Common myeloid progenitor, CD34-positive (primary cell): ENCODE measurements at places on chromosomes 7 and 10.
A peak's percentile ranks its signal among the peaks of the same experiment; 100 is the strongest.

DNA sequence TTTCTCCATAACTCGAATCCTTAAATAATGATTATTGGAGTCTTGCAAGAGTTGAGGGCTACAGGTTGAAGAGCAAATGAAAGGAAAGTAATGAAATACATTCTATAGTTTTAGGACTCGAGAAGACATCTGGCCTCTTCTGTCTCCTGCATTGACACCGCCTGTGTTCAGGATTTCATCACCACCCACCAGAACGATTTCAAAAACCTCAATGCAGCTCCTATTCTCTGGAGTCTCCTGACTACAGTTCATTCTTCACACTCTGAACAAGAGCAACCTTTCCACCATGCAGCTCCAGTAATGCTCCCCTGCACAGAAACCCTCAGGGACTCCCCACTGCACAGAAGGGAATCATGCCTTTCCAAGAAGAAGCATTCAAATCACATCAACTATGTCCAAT lies 5.5 kb downstream of the IL15RA start:
- no peak for DNase-seq

DNA sequence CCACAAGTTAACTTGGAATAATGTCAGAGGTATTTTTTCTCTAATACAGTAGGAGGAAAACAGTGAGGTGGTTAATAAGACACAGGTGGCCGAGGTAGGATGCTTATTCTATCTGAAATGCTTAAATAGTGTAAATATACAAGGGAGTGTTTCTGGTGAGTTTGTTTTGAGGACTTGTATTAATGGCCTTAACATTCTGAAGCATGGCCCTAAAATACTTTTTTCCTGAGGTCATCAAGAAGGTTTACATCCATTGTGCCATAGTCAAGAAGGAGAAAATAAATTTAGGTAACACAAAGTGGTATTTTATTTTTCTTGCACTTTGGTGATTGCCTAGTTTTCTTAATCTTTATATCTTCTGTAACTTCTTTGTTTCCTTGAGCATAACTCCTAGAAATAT lies 18.8 kb downstream of the GNAI1 start:
- DNase-seq, result no peak

DNA sequence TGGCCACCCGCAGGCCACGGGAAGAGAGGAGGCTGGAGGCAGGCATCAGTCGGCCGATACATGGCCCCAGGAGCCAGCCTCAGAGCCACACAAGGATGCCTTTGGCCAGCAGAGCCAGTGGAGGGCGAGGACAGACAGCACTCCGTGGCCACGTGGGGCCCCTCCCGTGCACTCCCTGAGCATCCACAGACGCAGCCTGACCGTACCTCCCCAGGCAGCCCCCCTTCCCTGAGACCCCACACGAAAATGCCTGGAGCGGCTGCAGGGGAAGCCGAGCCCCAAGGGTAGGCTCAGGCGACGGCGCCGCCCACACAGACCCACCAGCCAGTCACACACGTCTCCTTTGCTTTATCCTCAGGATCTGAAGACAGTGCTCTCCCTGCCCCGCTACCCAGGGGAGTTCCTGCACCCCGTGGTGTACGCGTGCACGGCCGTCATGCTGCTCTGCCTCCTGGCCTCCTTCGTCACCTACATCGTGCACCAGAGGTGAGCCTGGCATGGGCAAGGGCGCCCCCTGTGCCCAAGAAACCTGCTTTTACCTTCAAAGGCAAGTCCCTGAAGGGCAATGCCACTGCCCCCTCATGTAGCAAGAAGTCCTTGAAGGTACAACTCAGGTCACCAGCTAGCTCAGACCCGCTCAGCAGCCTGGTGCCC lies 9.0 kb downstream of the ADGRA1 start:
- peak; percentile 9 for DNase-seq

DNA sequence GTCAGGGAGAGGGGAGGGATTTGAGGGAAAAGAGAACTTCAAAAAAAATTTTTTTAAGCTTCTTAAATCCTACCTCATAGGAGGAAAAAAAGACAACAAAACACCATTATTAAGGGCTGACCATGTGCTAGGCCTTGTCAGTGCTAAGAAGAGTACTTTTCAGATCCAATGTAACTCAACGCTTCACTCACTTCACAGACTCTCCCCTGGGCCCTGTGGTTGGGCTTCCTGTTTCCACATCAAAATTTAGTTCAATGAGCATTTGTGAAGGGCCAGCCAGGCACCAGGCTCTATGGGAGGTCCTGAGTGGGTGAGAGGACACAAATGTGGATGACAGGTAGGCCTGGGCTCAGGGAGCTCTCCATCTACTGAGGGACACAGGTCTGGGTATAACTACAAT lies 249.8 kb downstream of the PTEN start:
- DNase-seq, result no peak

DNA sequence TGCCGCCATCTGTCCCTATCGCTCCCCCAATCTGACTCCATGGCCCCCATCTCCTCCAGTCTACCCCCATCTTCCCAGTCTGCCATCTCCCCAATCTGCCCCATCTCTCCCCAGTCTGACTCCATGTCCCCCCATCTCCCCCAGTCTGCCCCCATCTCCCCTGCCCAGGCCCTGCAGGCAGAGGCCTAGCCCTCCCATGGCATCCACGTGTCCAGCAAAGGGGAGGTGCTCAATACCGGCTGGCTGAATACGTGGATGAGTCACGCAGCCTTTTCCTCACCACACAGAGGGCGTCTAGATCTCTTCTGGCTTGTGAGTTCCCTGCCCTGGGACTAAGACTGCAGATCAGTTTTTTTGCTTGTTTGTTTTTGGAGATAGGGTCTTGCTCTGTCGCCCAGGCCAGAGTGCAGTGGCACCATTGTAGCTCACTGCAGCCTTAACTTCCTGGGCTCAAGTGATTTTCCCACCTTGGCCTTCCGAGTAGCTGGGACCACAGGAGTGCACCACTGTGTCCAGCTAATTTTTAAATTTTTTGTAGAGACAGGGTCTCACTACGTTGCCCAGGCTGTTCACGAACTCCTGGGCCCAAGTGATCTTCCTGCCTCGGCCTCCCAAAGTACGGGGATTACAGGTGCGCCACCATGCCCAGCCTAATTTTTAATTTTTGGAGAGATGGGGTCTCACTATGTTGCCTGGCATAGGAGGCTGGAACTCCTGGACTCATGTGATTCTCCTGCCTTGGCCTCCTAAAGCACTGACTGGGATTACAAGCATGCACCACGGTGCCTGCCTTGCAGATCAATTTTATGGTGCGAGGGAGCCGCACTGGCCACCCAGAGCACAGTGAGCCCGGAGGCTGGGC lies 15.3 kb upstream of the GPR146 start:
- peak; percentile 95 for DNase-seq

- no peak for DNase-seq
Observed at GRCh38 chr10:18240185-18240882, 100.1 kb downstream of the CACNB2 start.

DNA sequence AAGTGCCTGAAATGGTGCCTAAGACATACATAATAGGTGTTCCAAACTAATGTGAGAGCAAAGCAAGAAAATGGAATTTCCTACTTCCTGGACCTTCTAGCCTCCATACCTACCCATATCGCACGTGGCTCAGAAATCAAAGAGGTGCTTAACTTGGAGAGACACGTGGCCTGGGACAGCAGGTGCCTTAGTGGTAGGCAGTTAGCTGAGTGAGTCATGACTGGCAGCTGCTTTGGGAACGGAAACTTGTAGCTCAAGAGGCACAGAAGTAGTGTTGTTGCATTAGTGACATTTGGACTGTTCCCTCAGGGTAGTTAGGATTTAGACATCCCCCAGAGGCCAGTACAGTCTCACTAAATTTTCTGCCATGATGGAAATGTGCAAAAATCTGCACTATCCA lies 12.0 kb upstream of the BMPER start:
- DNase-seq, result no peak

DNA sequence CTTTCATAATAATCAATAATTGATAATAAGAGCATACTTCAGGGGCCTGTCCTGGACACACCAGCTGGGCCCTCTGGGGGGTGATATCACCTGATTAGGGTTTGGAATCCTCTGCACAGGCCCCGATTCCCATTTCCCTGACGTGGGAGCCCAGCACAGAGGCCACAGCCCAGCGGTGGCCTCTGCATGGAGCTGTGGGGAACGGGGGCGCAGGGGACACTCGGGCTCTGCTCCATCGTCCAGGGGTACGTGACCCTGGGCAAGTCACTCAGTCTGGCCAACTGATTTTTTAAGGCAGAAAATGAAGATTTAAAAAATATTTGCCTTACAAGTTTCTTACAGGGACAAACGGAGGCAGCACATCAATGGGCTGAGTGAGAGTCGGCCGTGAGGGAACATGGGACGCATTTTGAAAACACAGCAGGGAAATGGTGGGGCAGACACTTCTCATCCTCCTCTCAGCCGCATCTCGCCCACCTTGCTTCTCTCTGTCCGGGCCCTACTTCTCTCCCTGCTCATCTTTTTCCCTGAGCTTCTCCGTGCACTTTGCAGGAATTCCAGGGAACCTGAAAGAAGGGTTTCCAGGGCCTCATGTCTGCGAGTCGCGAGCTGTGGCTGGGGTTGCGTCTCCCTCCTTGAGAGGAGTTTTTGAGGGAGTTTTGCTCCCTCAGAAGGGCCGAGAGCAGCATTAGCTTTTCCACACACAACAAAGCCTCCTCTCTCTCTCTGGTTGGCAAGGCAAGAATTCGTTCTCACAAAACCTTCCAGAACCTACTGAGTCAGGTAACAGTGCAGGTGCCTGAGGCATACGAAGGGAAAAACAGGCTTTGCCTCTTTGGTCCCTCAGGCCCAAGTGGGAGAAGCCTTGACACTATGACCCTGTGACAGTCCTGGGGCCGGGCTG lies 312.0 kb downstream of the WDR37 start:
- DNase-seq, result no peak

GRCh38 chr10:132574783-132575319 lies 37.3 kb downstream of the INPP5A start:
- peak; percentile 61 for DNase-seq

DNA sequence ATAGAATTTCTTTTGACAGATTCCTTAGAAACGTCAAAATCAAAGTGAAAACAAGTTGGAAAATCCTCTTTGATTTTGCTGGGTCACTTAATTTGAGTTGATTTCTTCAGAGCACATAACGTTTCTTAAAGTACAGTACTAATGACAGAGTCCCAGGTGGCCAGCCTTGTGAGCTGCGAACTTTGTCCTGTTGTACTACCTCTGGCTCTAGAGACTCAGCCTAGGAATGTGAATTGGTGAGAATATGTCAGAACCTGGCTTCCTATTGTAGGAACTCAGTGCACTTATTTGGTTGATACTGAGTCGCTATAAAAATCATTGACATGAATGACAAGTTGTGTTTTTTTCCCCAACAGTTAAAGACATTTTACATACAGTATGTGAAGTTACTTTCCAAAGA lies 20.2 kb downstream of the SDK1 start:
- DNase-seq, result no peak

GRCh38 chr10:17918187-17918903 lies 33.4 kb upstream of the SLC39A12 start:
- no peak for DNase-seq

DNA sequence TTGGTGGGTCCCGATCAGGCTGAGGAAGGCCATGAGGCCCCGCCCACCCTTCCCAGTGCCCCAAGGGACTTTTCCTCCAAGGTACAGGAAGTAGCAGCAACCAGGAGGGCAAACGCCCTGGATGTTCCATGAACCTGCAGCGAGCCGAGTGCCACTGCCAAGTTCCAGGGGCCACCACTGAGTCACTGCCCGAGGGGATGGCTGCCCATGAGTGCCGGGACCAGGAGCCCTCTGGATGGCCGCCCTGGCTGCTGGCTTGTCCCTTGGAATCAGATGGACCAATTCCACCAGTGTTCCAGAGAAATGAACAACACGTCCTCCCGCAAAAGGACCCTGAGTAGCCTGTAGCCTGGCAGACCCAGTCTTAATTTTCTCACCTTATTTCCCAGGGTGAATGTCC lies 74.2 kb downstream of the ZRANB1 start:
- no peak for DNase-seq

- peak; percentile 79 for DNase-seq
Observed at GRCh38 chr7:73865738-73866445, 4.9 kb downstream of the TMEM270 start.

DNA sequence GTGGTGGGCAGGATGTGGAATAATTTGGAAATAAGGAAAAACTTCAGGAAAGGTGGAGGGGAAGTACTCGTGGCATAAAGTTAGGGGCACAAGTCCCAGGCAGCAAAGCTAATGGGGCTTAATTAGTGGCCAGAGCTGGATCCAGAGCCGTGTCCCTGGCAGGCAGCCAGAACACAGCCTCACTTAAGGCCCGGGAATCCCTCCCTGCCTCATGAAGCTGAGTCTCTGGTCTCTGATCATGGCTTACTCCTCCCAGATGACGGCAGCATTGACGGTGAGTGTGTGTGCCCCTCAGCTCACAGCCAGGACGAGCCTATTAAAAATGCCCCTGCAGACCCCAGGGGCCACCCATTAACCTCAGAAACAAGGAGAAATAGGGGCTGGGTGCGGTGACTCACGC lies 48.2 kb upstream of the NPTX2 start:
- no peak for DNase-seq

DNA sequence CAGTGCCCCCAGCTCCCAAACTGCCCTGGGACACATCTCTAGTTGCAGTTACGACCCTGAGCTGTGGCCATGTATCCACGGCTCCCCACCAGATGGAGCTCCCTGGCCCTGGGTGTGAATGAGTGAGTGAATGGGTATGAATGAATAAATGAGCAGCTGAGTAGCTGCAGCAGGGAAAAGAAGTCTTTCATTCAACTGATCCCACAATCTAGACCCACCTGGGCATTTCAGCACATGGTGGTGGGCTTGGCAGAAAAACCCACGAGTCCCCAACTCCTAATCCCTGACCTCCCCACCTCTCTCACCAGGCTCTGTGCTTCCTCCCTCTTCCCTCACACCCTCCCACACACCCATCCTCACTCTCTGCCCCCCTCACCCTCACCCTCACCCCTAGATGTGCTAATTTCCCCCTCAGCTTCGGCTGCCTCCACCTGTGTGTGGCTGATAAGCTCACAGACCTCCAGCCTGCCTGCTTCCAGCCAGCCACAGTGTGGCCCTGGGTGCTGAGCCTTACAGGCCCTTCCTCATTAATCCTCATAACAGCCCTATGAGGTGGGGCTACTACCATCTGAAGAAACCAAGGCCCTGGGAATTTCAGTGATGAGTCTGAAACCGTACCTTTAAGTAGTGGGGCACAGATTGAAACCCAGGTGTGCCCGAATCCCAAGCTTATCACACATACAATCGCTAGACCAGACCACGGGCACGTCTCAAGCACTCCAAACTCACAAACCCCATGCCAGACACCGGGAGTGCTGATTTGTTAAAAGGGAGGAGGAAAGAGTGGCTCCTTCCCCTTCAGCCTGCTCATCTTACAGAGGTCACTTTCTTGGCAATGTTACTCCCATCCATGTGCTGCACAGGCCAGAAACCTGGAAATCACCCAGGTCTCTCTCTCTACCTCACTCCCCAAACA lies 2.2 kb upstream of the ATP6V1F start:
- peak; percentile 88 for DNase-seq

GRCh38 chr7:76428149-76428823 lies 3.5 kb downstream of the ZP3 start:
- no peak for DNase-seq

DNA sequence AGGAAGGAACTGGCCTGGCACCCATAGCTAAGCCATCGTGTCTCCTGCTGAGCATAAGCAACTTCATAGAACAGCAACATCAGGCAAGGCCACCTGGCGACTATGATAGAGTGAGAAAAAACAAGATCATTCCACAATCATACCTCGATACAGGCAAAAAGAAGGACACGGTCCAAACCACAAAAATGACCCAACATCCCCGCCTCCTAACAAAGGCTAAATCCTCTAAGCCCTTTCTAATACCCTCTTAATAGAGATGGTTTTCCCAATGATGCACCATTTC lies 40.2 kb upstream of the SVOPL start:
- no peak for DNase-seq

GRCh38 chr7:117066668-117067067 lies 113.4 kb downstream of the ST7 start:
- peak; percentile 33 for DNase-seq

- DNase-seq, result no peak
Observed at GRCh38 chr10:47372726-47373125, 11.4 kb downstream of the ZNF488 start.
